ENCODE measurements at places on chromosomes 7 and 10.
A peak's percentile ranks its signal among the peaks of the same experiment; 100 is the strongest.

GRCh38 chr10:121183707-121184106 is 332.5 kb downstream of the WDR11 start:
- DNase-seq, result no peak

GRCh38 chr10:110008518-110009339 is 945 bp downstream of the ADD3 start:
- no peak for DNase-seq

- peak; percentile 98 for DNase-seq
These were observed 7.3 kb downstream of the MAFK start for GRCh38 chr7:1537535-1538412.

- DNase-seq, result no peak
These were observed 31.9 kb downstream of the MRC1 start for GRCh38 chr10:17841050-17841449.

DNA sequence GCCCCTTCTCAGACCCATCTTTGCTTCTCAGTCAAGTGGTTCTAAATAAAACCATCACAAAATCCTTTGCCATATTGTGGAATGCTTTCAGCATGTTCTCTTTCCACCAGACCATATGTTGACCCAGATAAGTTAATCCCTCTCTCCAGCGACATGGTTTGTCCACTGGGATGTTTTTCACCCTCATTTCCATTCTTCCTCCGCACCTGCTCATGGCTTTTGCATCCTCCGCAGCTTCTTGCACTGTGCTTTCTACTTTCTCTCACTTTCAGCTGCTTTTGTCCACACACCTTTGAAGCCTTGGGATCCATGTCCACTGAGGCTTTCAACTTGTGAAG is 52.3 kb upstream of the WAC start:
- DNase-seq, result no peak

GRCh38 chr7:116672596-116673456 is 830 bp downstream of the MET start:
- DNase-seq, result no peak

- no peak for DNase-seq
These were observed 346.1 kb upstream of the ANKRD30A start for GRCh38 chr10:36779238-36779846.

DNA sequence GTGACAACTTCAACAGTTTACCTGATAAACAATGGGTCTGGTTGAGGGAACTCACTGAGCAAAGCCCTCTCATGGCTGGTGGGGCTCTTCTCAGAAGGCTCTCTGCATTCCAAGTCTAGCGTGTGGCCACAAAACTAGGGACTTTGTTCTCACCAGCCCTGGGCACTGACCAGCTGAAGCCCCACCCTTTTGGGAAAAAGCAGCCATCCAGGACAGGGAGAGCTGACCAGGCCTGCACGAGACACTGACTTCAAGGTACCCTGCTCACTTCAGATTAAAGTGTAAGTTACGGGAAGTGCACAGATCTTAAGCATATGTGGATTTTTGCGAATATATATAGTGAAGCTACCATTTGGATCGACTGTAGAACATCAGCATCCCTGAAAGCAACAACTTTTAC is 67.4 kb upstream of the LRRC4 start:
- no peak for DNase-seq

GRCh38 chr7:131076711-131077181 is 250.9 kb upstream of the MKLN1 start:
- DNase-seq, result no peak

DNA sequence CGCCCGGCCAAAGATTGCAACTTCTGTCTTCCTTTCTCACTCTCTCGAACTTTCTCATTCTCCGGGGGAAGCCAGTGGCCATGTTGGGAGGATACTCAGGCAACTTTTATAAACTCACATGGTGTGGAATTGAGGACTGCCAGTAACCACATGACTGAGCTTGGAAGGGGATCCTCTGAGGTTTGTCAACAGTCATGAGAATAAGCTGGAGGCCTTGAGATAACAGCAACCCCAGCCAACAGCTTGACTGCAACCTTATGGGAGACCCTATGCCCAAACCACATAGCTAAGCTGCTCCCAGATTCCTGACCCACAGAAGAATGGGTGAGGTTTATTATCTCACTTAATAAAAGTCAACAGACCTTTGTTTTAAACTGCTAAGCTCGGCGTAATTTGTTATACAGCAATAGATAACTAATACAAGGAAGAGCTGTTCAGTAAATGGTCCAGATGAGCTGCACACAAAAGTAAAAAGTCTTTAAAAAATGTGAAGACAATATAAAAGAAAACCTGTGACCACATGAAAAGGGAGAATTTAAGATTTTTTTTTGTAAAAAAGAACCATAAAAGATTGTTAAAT is 9.6 kb downstream of the SYPL1 start:
- no peak for DNase-seq

GRCh38 chr10:42801135-42801534 is 18.5 kb downstream of the BMS1 start:
- DNase-seq, result no peak

DNA sequence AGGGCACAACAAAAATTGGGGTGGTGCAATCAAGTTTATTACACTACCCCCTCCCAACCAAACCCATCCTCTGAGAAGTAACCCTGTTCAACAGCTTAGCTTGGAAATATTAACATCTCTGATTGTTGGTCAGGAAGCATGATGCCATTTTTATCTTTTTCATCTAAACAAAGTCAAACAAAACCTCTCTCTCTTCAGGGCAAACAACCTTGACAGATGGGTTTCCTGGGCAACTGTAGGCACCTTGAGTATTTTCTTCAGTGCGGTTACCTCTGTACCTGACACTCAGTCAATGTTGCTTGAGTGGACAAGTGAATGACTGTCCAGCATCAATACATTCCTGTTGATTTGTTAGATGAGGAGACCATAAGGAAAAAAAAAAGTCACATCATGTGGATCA is 183.6 kb downstream of the NRP1 start:
- DNase-seq, result no peak

- DNase-seq, result no peak
These were observed 4.6 kb downstream of the SFTPA2 start for GRCh38 chr10:79555354-79556309.

- no peak for DNase-seq
These were observed 58.9 kb upstream of the SHH start for GRCh38 chr7:155871211-155871610.

- no peak for DNase-seq
These were observed 7.3 kb downstream of the GPR37 start for GRCh38 chr7:124758327-124758726.

GRCh38 chr7:138934367-138934766 is 46.8 kb downstream of the KIAA1549 start:
- no peak for DNase-seq

GRCh38 chr10:61181832-61182231 is 237.8 kb upstream of the RHOBTB1 start:
- no peak for DNase-seq

- DNase-seq, result no peak
These were observed 4.9 kb upstream of the NKX2-3 start for GRCh38 chr10:99527526-99528493.

- DNase-seq, result no peak
These were observed 12.3 kb downstream of the STX1A start for GRCh38 chr7:73707045-73707631.

GRCh38 chr10:71712572-71713134 is 6.9 kb downstream of the C10orf105 start:
- DNase-seq, result no peak

GRCh38 chr7:45073786-45074527 is 14.8 kb downstream of the NACAD start:
- no peak for DNase-seq

GRCh38 chr7:537911-538634 is 18.4 kb upstream of the PDGFA start:
- peak; percentile 54 for DNase-seq

DNA sequence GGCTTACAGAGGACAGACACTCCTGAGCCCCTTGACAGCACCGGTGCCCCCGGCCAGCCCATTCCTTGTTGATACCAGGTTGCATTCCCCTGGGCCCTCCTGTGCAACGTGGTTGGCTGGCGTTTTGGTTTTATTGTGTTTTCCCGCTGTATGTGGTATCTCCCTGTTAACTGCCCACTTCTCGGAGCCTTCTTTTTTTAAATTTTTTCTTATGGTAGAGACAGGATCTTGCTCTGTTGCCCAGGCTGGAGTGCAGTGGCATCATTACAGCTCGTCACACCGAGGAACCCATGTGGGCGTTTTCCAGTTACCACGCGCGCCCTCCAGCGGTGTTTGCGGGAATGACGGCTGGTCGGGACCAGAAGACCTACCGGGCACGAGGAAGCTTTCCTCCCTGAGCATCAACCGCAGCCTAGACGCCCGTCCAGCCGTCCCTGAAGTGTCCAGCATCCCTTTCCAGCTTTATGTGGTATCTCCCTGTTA is 16.9 kb upstream of the ZFAND2A start:
- DNase-seq, result no peak

GRCh38 chr7:150663802-150664494 is 21.6 kb upstream of the GIMAP2 start:
- DNase-seq, result no peak

DNA sequence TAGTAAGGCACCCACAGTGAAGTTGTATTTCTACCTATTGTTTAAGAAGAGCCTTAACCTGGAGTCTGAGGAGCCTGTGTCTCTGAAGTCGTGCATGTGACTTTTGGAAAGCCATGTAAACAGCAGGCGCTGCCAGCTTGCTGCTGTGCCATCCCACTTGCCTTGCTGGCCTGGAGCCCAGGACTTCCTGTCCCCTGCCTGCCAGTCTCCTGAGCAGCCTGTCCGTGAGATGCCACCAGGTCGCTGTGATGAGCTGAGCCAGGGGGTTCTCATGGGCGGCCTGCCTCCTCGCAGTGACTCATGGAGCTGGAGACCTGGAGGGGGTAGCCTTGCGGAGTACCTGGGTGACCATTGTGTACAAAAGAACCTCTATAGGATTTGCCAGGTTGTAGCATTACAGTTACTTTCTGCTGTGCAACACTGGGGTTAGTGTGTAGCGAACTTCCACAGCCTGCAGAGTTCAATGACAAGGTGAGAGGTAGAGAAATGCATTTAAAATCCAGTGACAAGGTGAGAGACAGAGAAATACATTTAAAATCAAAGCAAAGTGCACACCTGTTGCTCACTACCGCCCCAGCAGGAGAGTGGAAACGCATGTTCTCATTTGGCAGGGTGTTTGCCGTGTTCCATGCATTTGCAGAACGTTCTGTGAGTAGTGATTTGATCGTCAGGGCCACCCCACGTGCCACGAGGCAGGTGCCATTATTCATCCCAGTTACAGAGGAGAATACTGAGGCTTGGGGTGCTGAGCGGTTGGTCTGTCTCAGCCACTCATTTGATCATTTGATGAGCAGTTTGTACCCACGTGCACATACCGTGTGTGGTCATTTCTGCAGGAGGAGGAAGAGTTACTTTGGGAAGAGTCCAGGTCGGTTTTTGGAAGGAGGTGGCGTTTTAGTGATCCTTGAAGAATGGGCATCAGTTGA is 36.6 kb upstream of the BHLHA15 start:
- no peak for DNase-seq

GRCh38 chr7:2720024-2720423 is 32.0 kb downstream of the AMZ1 start:
- no peak for DNase-seq

DNA sequence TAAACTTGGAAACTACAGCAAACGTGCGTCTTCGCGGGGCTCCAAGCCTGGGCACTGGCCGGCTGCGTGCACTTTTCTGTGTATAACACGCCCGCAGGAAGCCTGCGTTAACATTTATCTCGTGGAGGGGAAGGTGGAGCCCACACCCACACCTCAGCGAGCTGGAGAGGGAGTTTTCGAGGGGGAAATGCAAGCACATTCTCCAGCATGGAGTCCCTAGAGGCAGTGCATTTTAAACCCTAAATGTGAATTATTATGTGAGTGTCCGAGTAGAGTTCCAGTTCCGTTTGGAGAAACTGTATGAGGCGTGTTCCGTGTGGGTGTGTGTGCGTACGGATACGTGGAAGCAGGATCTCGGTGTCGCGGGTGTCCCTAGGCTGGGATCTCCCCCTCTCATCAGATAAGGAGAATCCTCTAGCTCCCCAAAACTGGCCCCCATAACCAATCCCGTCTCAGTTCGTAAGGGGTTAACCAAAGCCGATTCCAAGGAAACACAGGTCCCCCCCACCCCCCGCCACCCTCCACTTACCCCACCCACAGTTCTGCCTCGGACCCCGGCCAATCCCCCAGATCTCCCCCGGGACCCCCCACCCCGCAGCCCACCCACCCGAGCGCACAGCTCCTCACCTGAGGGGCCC is 403 bp downstream of the CDK6 start:
- no peak for DNase-seq

Measured in HS-27A (cell line).